ENCODE measurements at places on chromosomes 1 and 21.

DNA sequence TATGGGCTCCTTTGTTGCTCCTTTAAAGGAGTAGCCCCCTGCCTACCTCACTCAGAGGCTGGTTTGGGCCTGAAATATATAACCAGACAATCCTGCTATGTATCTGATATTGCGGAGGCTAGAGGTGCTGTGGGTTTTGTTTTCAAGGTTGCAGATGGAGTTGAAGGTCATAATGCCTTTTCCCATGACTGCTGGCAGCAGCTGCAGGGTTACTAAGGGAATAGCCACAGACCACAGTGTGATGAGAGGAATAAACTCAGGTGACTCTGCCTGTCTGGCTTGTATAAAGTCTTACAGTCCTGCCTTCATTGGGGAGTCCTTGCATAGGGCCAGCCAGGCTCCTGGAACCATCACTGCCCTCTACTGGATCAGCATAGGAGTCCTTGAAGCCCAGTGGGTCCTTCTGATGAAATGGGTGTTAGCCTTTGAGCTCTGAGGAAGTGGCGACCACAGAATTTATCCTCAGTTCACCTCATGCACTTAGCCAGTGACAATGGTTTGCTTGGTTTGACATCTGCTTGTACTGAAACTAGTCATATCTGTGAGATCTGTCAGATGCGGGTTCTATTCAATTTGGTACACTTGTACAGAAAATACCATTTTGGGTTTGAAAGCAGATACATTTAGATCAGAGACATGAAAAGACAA is 174.4 kb upstream of the HMCN1 start:
- DNase-seq: no peak

DNA sequence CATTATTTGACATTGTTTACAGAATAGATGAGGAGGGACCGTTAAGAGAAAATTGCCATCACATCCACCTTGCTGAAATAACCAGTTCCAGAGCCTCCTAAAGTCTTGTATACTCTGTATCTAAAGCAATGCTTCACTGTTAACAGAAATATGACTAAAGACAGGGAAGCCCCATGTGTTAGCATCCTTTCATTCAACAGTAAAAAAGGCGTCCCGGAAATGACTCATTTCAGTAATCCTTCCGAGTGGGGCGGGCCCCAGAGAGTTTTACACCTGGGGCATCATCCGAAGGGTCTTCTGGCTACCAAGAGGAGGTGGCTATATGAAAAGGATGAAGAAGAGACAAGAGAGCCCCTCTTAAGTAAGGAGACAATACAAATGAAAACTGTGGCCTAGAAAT is 227.2 kb downstream of the SLC45A1 start:
- no peak for DNase-seq

- DNase-seq: no peak
Observed at GRCh38 chr21:34198231-34199120, 125.1 kb downstream of the MRPS6 start.

DNA sequence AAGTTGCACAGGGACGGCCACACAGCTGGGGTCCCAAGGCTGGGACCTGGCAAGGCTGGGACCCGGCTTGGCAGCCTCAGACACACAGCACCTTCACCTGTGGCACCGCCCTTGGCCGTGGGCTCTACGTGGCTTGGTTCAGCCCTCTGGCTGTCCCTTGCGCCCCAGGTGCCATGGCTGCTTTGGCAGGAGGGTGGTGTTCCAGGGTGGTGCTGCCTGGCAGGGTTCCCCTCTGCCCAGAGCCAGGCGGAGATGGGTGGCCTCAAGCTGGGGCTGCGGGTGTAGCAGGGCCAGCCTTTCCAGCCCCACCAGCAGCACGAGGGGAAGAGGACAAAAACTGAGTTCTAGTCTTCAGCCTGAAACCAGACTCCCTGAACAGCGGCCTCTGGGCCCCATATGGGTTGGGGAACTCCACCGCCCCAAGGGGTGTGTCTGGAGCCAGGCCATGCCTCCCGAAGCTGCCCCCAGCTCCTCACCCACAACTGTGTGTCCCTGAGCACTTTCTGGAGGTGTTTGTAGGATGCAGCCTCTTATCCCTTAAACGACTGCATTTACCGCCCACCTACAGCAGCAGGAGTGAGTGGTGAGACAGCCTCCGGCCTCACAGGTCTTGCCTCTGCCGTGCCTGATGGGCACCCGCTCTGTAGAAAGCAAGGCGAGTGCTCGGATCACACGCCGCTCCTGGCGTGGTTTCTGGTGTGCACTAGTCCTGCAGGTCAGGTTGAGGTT is 92.3 kb downstream of the PDE9A start:
- no peak for DNase-seq

DNA sequence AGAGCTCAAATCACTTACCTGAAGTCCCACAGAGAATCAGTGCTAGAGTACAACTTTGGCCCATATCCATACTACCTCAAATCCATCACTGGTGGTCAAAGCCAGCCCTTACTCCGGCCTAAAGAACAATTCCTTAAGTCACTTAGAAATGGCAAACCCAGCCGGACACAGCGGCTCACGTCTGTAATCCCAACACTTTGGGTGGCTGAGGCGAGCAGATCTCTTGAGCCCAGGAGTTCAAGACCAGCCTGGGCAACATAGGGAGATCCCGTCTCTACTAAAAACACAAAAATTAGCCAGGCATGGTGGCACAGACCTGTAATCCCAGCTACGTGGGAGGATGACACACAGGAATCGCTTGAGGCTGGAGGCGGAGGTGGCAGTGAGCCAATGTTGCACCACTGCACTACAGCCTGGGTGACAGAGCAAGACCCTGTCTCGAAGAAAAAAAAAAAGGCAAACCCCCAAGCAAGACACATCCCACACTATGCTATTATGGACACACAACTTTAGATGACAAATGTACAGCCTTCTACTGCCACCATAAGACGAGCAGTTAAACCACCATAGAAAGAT is 24.0 kb downstream of the NPHP4 start:
- no peak for DNase-seq

DNA sequence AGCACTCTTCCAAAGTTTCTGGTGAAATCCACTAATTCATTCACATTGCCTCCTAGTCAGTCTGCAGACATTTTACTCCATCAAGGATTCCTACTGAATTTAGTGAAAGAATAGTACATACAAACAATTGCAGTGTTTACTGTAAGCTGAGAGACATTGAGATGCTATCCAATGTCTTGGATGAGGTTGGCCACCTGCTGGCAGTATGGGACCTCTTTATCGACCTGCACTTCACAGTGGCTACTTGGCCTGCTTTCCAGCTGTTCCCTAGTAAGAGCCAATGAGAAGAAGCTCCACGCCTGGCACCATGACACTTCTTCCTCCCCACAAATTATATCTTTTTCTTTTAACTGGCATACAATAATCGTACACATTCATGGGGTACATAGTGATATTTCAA is 51.5 kb upstream of the LRIF1 start:
- DNase-seq: no peak

GRCh38 chr1:173530795-173531693 is 53.9 kb downstream of the PRDX6 start:
- DNase-seq: no peak

DNA sequence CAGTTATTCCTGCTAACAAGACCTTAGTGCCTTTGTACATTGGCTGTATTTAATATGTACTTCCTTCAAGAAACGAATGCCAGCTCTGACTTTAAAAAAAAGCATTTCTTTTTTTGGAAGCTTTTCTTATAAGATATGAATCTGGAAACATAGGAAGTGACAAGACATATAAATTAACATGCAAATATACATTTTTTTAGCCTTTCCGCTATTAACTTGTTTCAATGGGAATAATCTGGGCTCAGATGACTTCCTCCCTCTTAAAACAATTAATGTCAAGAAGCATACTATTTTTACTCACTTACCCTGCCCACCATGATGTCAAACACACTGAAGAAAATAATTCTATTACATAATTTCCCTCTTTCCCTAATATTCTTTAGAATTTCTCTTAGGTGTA is 1.4 kb downstream of the DENND1B start:
- no peak for DNase-seq

DNA sequence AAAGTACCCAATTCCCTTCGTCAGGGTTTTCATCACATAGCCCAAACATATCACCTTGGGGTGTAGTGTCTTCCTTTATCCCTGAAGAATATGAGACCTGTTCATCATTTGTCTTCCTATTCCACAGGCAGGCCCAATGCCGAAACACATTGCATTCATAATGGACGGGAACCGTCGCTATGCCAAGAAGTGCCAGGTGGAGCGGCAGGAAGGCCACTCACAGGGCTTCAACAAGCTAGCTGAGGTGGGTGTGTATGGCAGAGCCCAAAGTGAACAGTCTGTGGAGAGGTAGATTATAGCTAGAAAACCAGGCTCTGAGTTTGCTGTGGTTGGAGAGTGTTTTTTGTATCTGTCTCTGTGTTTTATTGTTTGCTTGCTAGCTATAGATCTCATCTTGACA is 5.9 kb downstream of the DHDDS start:
- no peak for DNase-seq

GRCh38 chr1:16617778-16618580 is 4.6 kb upstream of the NBPF1 start:
- no peak for DNase-seq

DNA sequence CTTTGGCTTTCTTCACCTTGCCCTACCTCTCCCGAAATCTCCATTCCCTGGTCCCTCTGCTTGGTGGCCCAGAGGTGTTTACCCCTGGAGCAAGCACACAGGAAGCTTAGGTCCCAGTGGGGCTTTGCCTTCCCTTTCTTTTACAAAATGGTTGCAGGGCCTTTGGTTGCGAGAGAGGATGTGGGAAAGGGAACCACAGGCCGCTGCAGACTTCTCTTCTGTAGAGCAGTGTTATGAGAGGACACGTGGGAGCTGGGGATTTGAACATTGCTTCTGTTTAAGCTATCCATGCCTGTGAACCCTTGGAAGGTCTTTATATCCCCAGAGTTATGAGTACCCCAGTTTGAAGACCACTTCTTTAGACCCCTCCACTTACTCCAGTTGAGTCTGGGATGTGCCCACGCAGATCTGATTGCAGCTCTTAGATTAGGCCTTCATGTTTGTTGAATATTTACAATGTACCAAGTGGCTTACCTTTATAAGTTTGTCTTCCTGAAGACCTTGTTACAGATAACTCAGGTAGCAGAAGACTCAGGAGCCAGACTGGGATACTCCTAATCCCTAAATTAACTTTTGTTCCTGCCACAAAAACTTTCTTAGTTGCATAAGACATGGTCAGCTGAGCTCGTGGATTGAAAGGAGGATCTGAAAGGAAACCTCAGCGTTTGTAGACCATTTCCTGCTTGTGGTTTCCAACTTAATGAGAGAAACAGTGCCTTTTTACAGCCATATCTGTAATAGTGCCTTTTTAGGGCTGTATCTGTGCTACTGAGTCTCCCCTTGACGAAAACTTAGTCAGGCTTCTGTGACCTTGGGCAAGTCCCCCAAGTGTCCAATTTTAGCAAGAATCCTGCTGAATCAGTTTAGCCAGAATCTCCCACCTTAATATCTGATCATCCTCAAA is 21.9 kb upstream of the IVNS1ABP start:
- no peak for DNase-seq

DNA sequence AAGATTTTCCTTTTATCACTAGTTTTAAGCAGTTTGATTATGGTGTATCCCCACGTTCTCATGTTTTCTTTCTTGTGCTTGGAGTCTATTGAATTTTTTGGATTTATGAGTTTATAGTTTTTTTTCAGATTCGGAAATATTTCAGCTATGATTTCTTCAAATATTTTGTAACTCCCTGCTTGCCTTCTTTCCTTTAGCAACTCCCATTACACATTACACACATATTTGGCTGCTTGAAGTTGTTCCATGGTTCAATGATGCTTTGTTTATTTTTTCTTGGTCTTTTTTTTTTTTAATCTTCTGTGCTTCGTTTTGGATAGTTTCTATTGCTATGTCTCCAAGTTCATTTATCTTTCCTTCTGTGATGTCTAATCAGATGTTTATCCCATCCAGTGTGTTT is 48.5 kb upstream of the WARS2 start:
- no peak for DNase-seq

DNA sequence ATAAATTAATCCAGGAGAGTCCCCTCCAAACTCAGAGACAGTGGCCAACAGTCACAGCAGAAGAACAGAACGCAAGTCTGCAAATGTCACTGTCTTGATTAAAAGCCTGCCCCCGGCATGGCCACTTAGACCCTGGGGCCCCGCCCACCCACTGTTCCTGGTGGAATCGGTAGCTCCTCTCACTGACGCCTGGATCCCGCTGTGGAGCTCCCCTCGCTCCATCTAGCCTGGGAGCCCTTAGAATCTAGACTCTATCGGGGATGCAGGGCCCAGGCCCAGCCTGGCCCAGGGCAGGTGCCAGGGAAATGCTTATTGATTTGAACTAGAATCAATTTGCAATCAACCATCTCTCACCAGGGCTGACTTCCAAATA is 21.4 kb upstream of the PLEKHG5 start:
- DNase-seq: no peak

GRCh38 chr1:28518745-28519341 is 13.0 kb downstream of the RCC1 start:
- DNase-seq: no peak

- no peak for DNase-seq
Observed at GRCh38 chr1:6601923-6602668, 573 bp downstream of the KLHL21 start.

DNA sequence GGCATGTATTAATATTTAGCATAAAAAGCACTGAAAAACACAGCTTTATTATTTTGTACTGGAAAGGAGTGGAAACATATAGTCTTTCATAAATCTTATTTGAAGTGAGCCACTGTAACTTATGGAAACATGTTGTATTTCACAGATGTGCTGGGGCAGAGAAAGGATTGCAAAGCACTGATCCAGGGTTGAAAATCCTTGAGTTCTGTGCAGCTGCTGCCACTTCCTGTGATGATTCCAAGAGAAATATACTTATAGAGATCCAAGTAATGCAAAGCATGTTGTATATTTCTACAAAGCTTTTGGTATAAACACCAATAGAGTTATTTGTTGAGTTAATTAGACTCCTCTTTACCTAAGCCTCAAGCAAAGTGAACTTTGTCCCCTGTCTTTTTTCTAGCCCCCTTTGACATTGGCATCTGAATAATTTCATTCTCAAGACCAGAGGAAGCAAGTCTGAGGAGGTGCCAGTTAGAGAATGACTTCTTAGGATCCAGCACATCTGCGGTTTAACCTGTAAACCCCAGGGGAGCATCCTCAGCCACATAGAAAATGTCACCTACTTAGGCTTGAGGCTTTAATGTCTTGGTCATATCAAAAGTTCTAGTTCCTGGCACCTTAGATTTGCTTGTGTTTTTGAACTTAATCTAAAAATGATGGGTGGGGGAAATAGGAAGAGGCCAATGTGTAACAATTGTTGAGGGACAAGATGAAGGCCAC is 173.3 kb downstream of the FASLG start:
- no peak for DNase-seq

DNA sequence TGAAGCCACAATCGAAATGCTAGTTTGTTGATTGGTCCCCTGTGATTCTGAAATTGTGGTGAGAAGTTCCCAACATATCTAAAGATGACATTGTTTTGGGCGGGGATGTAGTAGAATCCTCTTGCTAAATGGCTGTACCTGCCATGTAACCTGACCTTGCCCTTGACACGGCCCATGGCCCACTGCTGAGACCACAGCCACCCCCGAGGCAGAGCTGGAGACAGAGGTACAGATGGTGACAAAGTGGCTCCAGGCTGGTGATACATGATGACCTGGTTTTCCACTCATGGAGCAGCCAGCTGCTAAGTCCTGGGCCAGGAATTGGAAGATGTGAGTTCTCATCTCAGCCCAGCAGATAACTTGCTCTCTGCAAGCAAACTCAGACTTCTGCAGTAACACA is 226.5 kb downstream of the FOXD2 start:
- DNase-seq: no peak

GRCh38 chr1:214864896-214865688 is 217.4 kb upstream of the KCNK2 start:
- DNase-seq: no peak

All from effector CD8-positive, alpha-beta T cell (primary cell).